ENCODE measurements at places on chromosomes 3 and 15.

GRCh38 chr3:71447803-71448202, 135.7 kb downstream of the FOXP1 start:
- DNase-seq, result no peak

DNA sequence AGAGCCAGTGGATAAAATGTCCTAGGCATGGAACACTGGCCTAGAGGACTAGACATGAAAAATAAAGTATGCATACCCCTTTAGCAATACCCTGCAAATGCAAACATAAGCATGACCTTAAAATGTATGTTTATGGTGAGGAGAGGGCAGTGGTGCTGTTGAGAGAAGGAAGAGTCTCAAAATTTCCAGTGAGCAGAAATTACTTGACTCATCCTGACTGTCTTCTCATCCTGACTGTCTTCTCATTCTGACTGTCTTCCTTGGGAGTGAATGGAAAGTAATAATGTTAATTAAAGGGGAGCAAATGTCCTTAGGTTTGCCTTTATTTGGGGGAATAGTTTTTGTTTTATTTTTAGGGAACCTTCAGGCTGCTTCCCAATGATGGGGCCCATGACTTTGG, 121.5 kb upstream of the GALNT15 start:
- DNase-seq, result no peak

DNA sequence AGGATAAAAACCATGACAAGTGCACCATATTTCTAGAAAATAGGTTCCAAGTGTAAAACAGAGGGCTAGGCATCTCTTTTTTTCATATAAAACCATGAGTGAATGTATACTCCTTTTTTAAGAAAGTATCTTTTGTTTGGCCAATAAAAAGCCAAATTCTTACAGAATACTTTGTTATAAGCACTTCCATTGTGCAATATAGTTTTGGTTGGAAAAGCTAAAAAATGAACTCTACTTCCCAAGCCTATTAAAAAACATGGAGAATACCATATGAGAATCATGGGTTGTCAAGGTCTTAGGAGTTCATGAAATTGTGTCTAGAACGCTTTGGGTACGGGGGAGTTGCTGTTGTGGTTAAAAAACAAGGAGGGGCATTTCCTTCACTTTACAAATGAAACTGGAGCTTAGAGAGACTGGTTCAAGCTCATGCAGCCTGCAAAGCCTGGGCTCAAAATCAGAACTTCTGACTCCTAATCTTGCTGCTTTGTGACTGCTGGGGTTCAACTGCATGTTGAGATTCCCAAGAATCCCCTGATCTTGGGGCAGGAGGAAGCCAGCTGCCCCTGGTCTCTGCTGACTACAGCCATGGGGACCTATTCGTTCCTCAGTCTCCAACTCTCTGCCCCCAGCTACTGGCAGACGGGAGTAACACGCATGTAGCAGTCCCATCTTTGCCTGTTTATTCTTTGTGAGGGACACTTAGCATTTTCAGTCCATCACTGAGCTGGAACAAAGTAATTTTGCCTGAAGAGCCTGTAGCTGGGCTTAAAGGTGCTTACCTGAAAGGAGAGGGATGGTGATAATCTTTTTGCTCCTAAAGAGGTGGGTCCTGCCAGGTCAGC, 229.1 kb downstream of the CHST2 start:
- DNase-seq, result peak; percentile 26

- DNase-seq, result no peak
These were observed 102.6 kb downstream of the TFG start for GRCh38 chr3:100811779-100812507.

DNA sequence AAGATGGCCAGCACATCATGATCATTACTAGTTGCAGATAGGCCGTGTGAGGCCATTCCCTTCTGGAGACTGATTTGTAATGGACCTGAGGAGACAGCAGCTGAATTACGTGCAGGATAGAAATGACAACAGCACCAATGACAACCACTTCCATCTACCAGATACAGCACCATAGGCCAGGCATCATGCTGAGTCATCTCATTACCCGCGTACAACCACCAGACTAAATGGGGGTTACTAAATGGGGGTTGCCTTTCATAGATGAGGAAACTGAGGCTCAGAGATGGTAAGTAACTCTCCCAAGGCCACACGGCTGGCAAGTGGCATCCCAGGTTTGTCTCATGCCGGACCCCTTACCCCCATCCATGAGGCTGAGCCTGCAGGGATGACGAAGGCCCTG, 32.8 kb upstream of the FAM107A start:
- DNase-seq, result no peak

DNA sequence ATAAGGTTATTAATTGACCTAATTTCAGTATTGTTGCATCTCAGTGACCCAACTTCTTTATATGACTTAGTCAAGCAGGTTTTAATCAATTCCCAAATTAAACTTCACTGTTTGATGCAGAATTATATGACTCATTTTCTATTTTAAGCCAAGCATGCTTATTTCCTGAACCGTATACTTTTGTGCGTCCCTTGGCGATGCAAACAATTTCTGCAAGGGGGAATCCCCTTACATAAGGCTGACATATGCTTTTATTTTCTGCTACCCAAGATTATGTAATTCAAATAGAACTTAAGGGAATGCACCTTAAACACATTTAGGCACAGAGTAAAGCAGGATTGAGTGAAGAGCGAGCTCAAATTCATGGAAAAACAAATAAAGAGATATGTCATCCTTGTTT, 303.9 kb downstream of the PDCD6IP start:
- no peak for DNase-seq

GRCh38 chr15:31487811-31488436, 161.3 kb downstream of the KLF13 start:
- no peak for DNase-seq

DNA sequence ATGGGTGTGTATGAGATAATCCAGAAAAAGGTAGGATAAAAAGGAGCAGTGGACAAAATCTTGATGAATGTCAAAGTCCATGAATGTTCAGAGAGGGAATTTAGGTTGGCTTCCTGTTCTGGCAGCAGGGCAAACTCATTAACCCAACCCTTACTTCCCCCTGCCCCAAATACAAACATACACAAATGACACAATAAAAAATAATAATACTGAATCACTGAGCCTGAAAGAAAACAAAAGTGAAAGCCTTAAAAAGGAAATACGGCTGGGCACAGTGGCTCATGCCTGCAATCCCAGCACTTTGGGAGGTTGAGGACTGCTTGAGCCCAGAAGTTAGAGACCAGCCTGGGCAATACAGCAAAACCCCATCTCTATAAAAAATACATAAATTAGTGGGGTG, 62.9 kb downstream of the GPR176 start:
- no peak for DNase-seq

GRCh38 chr3:16723978-16724377, 118.8 kb upstream of the DAZL start:
- no peak for DNase-seq

DNA sequence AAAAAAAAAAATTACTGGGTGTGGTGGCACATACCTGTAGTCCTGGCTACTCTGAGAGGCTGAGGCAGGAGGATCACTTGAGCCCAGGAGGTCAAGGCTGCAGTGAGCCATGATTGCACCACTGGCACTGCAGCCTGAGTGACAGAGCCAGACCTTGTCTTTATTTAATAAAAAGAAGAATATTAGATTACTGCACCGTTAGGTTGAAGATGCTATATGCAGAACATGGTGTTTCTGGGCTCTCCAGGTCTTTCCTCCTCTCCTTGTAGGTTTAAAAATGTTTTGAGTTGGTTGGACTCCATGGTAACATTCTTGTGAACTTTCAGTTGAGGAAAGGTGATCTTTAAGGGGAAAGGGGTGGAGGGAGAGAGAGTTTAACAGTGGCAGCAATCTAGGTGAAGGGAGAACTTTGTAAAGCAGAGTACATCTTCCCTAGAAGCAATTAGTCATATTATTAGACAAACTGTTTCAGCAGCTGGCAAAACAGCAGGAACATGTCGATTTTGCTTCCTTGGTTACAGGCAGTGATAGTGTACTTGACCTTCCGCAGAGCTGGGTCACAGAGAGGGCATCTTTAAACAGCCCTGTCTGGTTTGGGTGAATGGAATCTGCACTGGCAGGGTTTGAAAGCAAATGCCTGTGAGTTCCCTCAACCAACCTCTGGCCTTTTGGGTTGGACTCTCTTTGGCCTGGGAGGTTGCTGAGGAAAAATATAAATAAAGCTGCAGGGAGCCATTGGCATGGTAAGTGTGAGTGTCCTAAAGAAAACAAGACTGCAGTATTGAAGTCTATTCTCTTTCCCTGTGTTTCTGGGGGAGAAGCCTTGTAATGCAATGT, 42.8 kb downstream of the NR2C2 start:
- DNase-seq, result peak; percentile 81

GRCh38 chr3:78907367-78907766, 860.4 kb downstream of the ROBO1 start:
- DNase-seq, result no peak

DNA sequence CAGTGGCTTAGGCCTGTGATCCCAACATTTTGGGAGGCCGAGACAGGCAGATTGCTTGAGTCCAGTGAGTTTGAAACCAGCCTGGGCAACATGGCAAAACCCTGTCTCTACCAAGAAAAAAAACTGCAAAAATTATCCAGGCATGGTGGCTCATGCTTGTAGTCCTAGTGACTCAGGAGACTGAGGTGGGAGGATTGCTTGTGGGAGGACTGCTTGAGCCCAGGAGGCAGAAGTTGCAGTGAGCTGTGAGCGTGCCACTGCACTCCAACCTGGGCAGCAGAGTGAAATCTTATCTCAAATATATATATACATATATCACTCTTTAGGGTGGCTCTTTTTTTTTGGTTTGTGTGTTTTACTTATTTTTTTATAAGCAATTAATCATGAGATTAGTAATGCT, 83.7 kb upstream of the WDR72 start:
- DNase-seq, result no peak

DNA sequence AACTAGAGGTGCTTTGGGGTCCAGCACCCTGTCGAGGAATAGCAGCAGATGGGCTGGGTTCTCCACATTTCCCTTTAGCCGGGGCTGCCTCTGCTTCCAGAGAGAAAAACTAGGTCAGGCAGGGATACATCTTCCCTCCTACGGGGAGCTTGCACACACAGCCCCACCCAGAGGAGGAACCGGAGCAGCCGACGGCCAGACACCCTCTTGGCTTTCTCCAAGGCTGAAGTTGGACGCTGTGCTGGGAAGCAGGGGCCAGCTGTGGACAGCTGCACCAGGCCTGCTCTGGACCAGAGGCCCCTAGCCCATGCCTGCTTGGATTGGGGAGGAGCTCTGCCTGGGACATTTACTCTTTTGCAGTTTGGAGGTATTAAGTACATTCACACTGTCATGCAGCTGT, 44.7 kb upstream of the NR2C2 start:
- DNase-seq, result no peak

GRCh38 chr3:148646126-148646665, 51.5 kb upstream of the AGTR1 start:
- no peak for DNase-seq

DNA sequence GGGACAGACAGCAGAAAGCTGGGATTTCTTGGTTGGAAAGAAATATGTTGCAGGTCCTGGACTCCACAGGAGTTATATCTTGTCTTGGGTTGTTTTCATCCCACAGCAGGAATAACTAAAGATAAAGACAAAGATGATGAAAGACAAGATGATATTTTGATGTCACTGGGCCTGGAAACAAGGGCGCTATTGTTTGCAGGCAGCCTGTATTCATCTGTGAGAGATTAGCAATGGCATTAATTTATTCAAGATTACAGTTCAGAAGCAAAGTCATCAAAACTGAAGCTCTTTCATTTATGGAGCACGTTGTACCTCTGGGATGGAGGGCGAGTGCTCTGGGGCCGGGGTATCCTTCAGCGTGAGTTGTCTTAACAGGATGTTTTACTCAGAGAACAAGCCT, 213.8 kb downstream of the LRTM1 start:
- no peak for DNase-seq

- no peak for DNase-seq
These were observed 268.7 kb upstream of the ARRDC4 start for GRCh38 chr15:97691799-97692198.

DNA sequence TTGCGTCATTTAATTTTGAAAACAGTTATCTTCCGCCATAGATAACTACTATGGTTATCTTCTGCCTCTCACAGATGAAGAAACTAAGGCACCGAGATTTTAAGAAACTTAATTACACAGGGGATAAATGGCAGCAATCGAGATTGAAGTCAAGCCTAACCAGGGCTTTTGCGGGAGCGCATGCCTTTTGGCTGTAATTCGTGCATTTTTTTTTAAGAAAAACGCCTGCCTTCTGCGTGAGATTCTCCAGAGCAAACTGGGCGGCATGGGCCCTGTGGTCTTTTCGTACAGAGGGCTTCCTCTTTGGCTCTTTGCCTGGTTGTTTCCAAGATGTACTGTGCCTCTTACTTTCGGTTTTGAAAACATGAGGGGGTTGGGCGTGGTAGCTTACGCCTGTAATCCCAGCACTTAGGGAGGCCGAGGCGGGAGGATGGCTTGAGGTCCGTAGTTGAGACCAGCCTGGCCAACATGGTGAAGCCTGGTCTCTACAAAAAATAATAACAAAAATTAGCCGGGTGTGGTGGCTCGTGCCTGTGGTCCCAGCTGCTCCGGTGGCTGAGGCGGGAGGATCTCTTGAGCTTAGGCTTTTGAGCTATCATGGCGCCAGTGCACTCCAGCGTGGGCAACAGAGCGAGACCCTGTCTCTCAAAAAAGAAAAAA, 1.2 kb downstream of the B2M start:
- DNase-seq, result no peak

DNA sequence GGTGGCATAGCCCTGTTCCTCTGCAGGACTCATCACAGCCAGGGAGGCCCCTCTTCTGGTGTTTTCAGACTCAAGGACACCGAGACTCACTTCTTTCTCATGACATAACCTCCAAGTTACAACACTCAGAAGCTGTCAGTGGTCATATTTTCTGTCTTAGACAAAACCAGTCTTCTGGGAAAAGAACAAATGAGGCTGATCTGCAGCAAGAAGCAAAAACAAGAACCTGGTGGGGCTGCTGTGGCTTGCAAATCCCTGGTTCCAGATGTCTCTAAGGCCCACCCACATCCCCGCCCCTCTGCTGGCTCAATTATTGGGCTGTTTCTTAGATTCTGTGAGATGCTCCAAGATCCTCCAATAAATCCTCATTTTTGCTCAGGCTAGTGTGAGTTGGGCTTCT, 16.6 kb upstream of the LOXL1 start:
- DNase-seq, result no peak

- DNase-seq, result peak; percentile 61
These were observed 105.0 kb upstream of the GAP43 start for GRCh38 chr3:115518100-115518852.

- DNase-seq, result no peak
These were observed 258.8 kb upstream of the NR2E3 start for GRCh38 chr15:71551566-71551965.

DNA sequence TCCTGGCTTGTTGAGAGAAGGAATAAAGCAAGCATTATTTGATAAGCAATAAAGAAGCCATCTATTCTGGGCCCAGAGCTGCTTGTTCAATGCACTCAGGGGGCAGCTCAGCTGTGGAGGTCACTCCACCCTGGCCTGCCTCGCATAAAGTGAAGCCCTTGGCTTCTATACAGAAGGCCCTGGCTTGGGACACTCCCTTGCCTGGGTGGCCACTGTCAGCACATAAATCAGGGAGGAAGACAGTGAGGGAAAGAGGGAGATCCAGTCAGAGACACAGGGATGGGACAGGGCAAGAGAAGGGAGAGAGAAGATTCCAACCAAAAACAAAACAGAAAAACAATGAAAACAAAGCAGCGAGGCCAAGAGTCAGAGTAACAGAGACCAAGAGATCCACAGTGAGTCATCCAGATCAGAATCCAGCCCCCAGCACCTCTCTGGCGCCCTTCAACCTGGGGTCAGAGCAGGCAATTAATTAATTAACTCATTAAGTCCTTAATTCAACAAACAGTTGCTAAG, 11.8 kb downstream of the INSYN1 start:
- no peak for DNase-seq

- no peak for DNase-seq
These were observed 221.4 kb downstream of the SOX2 start for GRCh38 chr3:181933052-181933618.

- DNase-seq, result no peak
These were observed 180.6 kb upstream of the RBMS3 start for GRCh38 chr3:29100292-29100691.

Data from SK-N-DZ (cell line).